Endothelial cell of umbilical vein (primary cell): ENCODE measurements at places on chromosomes 1 and 21. TPM values are rescaled to one million over a fixed set of nuclear protein-coding genes. Genes with fewer than 3 reads are reported as not detected.

The SAMSN1 gene
- polyA plus RNA-seq: 1.5 and 2.5 TPM in 2 replicates

The RCSD1 gene
- 0.08 and 0.13 TPM in 2 replicates for polyA plus RNA-seq

DNA sequence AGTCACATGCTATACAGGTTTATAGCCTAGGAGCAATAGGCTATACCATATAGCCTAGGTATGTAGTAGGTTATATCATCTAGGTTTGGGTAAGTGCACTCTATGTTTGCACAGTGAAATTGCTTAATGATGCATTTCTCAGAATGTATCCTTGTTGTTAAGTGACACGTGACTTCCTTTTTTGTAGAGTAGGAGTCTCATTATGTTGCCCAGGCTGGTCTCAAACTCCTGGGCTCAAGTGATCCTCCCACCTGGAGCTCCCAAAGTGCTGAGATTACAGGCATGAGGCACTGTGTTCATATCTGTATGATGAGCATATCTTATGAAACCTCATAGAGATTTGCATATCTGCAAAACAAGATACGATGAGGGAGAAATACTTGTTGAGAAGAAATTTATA is 13.8 kb upstream of the ABCB10 start:
- DNase-seq: no peak

DNA sequence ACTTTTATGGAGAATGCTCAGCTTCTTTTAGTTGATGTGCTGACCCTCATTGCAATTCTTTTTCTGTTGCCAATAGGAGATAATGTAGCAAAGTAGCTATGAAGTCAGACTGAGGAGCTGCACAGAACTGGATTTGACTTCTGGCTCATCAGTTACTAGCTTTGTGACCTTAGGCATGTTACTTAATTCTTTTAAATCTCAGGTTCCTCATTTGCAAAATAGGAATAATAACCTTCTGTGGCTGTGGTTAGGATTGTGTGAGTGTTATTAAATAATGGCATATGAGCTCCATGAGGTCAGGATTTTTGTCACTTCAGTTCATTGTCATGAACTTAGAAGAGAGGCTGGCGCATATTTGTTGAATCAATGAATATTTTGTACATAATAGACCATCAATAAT is 237.6 kb upstream of the SGIP1 start:
- no peak for DNase-seq

- no peak for DNase-seq
Measured at GRCh38 chr1:208848854-208849253, 604.7 kb upstream of the PLXNA2 start.
